AG10803 (cell line): ENCODE measurements at places on chromosomes 11 and 22.

DNA sequence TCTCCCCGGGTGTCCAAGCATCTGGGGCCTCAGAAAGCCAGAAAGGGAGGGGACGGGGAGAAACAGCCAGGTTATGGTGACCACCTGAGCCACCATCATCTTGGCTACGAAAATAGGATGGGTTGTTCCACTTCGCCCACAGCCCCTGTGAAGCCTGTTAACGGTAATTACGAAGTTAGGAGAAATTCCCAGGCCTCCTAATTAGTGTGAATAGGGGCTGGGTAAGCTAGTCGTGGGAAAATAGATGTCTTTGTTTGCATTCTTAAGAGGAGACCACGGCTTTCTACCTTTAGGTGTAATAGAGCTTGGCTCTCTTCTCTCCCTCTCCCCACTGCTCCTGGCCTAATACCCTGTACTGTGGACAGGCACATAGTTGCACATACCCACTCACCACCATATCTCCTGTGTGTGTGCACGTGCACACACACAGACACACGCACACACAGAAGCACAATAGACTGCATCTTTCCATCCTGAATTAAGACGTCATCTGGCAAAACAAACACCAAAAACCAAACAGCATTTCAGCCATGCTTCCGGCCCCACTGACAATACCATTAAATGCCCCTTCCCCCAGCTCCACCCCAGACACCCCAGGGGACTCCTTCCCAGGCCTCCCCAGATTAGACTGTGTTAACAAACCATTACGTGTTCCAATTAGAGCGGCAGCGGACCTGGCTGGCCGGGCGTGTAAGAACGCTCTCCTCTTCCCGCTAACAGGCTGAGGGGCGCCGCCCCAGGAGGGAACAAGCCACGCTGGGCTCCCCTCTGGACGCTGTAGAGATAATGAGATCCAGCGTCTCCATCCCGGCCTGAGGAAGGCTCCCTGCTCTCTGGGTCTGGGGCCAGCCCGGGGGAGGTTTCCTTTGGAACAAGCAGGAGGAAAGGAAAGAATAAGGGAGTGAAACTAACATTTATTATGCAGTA is 72.8 kb downstream of the TP53I11 start:
- DNase-seq = no peak

DNA sequence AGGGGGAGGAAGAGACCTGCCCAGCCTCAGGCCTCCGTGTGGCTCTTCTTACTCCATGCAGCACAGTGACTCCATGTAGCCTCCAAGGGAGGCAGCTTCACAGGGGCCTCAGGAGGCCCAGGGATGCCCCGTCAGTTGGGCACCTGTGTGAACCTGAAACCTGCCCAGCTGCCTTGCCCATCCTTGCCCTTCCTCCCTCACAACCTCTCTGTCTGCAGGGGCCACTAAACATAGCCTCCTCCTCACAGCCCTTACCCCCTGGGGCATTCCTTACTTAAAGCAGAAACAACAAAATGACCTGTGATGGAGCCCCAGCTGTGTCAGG is 7.1 kb downstream of the LRRC32 start:
- no peak for DNase-seq

GRCh38 chr22:23233752-23234408 is 53.6 kb downstream of the BCR start:
- peak; percentile 71 for DNase-seq

DNA sequence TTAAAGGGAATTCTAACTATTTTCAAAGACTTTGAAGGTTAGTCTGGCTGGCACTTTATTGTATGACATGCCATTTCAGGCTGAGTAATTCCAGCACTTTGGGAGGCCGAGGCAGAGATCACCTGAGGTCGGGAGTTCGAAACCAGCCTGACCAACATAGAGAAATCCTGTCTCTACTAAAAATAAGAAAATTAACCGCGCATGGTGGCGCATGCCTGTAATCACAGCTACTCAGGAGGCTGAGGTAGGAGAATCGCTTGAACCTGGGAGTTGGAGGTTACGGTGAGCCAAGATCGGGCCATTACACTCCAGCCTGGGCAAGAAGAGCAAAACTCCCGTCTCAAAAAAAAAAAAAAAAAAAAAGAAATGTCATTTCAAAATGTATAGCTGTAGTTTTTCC is 95.6 kb downstream of the RDX start:
- DNase-seq = no peak

- no peak for DNase-seq
Measured at GRCh38 chr22:29148826-29149225, 56.9 kb upstream of the EMID1 start.

GRCh38 chr11:2843551-2843950 is 42.0 kb downstream of the CDKN1C start:
- no peak for DNase-seq

DNA sequence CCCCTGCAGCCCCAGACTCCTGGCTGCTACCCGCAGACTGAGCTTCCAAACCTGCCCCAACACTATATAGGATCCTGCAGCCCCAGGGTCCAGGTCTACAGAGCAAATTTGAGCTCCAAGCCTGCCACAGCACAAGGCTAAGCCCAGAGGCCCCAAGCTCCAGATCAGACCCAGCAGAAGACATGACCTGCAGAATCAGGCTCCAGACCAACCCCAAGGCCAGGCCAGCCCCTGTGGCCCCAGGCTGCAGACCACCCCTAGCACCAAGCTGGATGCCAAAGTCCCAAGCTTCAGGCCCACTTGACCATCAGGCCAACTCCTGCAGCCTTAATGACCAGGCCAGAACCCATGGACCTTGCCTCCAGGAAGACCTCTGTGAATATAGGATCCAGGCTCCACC is 145.3 kb downstream of the DLG2 start:
- no peak for DNase-seq

GRCh38 chr11:34331736-34332135 is 26.1 kb downstream of the ABTB2 start:
- DNase-seq = no peak

- DNase-seq = no peak
Measured at GRCh38 chr11:117625237-117625636, 171.8 kb downstream of the DSCAML1 start.

DNA sequence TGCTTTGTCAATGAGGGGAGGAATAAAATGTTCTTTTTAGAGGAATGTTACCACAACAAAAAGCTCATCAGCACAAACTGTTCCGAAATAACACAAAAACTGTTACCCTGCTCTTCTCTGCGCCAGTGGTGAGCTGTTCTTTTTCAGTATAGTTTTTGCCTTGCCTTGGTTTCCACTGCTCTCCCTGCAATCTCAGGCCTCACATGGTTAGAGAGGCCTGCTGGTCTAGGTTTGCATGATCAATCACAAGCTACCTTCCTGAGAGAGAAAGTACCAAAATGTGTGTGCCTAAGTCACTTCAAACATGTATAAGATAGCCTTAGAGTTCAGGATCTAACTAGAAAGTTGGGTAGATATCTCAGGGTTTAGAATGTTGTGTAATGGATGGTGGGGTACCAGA is 114.6 kb downstream of the STIM1 start:
- no peak for DNase-seq

- DNase-seq = no peak
Measured at GRCh38 chr11:117723277-117724024, 73.6 kb downstream of the DSCAML1 start.

DNA sequence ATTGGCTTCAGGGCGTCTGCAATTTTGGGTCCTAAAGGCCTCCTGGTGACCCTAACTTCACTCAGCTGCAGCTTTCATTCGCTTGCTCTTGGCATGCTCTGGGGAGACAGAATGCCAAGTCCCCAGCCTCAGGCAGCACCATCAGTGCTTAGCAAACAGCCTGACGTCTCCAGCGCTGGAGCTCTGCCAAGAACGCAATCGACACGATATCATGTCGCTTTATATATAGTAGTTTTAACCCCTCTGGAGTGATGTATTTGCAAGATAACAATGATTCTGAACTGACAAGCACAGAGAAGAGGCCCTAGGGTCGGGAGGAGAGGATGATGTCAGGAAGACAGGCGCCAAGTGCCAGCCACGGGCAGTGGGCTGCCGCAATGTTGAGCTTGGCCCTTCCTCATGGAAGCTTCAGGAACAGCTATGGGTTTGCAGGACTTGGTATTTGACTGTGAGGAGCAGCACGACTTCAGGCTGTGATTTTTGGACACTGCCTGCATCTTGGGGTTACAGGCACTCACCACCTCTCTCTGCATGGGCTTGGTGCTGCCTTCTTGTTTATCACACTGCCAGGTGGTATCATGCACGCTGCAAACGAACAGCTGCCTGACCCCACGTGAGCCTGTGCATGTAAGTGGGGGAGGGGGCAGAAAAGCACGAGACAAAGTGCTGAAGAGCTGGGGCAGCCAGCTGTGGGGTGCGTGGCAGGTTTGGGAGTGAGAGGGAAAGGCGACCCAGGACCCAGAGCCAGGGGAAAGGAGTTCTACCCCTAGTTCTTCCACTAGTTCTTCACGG is 26.1 kb downstream of the B3GAT1 start:
- DNase-seq = no peak

DNA sequence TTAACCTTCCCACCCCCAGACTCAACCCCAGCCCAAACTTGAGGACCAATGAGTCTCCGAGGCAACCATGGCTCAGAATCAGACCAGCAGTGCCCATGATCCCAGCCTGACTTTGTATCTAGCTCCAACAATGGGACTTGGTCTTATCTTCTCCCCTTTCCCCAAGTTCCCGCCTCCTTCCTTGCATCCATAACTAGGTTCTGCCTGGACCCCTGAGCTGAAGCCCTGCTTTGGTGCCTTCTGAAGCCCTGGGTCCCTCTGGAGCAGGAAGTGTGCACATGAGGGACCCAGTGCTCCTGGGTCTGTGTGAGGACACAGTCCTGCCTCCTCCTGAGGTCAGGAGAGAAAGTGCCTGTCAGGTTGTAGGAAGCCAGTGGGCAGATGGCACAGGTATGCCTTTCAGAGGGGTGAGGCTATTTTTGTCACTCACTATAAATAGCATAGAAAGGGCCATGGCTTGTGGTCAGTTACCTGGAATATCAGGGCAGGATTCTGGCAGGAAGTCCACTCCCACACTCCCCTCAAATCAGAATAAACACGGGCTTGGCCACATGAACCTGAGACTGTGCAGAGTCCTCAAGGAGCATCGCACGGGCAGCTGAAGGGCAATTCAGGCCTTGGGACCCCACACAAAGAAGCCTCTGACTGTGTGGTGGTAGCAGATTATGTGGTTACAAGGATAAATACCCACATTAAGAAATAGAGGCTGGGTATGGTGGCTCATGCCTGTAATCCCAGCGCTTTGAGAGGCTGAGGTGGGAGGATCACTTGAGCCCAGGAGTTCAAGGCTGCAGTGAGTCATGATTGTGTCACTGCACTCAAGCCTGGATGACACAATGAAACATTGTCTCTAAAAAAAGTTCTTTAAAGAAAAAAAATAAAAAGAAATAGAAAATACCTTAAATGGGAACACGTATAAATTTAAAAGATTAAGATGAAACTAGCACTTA is 27.4 kb downstream of the RCN1 start:
- DNase-seq = peak; percentile 25

- DNase-seq = no peak
Measured at GRCh38 chr11:35905646-35906276, 38.1 kb upstream of the LDLRAD3 start.

DNA sequence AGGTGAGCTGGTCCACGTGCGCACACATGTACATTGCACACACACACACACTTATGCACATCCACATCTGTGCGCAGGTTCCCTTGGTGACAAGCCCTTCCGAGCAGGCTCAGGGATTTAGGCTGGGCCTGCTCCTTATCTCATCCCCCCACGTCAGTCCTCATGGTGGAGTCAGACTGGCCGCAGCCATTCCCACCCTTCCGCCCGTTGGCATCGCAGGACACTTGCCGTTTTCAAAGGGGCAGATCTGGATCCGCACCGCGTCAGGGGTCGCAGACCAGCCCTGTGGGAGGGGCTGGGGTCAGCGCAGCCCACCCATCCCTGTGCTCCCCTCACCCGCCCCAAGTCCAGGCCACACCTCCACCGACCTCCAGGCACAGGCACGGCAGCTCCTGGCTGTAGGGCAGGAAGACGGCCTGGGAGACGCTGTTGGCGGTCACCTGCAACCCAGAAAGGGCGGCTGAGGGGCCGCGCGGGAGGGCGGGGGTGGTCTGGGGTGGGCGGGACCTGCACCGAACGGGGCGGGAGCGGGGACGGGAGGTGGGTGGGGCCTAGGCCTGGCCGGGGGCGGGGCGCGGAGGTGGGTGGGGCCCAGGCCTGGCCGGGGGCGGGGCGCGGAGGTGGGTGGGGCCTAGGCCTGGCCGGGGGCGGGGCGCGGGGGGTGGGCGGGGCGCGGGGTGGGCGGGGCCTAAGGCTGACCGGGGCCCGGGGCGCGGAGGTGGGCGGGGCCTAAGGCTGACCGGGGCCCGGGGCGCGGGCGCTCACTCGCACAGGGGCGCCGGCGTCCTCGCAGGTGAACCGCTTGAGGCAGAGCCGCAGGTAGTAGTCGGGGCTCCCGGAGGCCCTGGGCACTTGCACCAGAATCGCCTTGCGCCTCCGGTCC is 13.3 kb downstream of the IL17REL start:
- DNase-seq = no peak

DNA sequence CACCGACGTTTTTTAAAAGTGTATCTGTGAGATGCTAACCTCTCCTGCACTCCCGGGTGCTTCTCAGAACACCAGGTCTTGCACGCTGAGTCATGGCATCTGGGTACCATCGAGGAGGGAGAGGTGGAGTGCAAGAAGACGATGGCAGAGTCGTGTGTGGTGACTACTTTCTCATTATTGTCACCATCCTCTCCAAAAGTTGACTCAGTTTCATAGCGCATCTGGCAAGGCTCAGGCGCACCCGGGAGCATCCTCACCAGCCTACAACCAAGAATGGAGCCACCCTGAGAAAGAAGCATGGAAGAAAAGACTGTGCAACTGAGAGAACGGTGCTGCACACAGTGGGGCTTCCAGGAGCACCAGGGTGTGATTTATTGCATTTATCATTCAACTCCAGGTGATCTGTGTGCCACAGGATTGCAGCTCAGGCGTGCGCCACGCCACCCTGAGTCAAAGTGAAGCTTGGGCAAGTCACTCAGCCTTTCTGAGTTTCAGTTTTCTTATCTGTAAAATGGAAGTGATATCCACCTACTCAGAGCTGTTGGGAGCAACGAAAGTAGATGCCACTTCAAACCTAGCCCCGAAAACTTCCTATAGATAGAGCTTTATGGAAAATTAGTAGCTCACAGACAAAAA is 65.4 kb downstream of the LINC01488 start:
- no peak for DNase-seq

DNA sequence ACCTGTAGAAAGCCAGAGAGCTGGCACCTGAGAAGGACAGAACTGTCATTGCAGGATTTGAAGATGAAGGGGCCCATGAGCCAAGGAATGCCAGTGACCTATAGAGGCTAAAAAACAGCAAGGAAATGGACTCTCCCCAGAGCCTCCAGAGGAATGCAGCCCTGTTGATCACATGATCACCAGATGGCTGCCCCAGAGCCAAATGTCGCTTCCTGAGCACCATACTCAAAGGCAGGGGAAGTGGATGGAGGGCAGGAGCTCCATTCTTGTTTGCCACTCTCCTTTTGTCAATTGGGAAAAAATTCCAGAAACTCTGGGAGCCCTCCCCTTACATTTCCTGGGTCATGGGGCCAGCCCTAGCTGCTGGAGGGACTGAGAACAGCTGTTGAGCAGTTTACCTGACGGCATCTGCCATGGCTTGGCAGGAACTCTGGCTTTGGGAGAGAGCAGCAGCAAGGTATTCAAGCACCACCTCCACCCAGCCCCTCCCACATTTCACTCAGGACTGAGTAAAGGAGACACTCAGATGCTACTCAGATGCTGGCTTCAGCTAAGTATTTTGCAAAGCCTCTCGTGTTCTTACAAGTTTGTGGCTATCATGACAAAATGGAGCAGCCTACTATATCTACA is 46.9 kb downstream of the DKK3 start:
- no peak for DNase-seq

GRCh38 chr11:107587306-107587979 is 3.5 kb upstream of the ELMOD1 start:
- peak; percentile 72 for DNase-seq

- DNase-seq = no peak
Measured at GRCh38 chr11:44382656-44383240, 72.8 kb upstream of the ALX4 start.

GRCh38 chr11:65058012-65058411 is 341 bp downstream of the NAALADL1 start:
- no peak for DNase-seq
